Hematopoietic multipotent progenitor cell (in vitro differentiated cells): ENCODE measurements at places on chromosomes 4 and X.

DNA sequence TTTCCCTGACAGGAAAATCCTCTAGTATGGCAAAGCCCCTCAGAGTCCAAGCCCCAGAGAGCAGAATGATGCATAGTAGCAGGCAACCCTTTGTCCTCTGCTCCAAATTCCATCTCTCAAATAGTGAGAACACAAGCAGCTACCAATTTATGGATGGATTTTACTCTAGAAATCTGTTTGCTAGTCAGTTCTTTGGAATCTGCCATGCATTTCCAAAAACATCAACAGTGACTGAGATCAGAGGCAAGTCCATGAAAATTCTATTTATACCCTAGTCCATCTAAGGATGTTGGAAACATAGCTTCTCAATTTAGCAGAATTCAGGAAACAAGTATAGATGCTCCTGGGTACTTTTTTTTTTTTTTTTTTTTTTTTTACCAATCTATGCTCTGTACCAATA, 10.0 kb upstream of the CC2D2A start:
- no peak for DNase-seq

- DNase-seq = peak; percentile 24
Measured at GRCh38 chr4:22416403-22416802, 99.5 kb downstream of the ADGRA3 start.

DNA sequence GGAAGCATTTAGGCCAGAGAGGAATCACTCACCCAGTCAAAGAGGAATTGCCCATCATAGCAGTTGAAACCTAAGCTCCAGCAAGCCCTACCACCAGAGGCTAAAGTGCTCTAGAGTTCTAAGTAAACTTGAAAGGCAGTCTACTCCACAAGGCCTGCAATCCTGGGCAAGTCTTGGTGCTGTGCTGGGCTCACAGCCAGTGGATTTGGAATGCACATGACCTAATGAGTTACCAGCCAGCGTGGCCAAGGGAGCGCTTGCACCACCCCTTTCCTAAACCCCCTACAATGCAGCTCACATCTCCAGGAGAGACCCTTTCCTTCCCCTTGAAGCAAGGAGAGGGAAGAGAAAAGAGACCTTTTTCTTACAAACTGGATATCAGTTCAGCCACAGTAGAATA, 445.7 kb downstream of the GASK1B start:
- DNase-seq = no peak

- no peak for DNase-seq
Measured at GRCh38 chr4:152258804-152259708, 276.8 kb downstream of the FBXW7 start.

DNA sequence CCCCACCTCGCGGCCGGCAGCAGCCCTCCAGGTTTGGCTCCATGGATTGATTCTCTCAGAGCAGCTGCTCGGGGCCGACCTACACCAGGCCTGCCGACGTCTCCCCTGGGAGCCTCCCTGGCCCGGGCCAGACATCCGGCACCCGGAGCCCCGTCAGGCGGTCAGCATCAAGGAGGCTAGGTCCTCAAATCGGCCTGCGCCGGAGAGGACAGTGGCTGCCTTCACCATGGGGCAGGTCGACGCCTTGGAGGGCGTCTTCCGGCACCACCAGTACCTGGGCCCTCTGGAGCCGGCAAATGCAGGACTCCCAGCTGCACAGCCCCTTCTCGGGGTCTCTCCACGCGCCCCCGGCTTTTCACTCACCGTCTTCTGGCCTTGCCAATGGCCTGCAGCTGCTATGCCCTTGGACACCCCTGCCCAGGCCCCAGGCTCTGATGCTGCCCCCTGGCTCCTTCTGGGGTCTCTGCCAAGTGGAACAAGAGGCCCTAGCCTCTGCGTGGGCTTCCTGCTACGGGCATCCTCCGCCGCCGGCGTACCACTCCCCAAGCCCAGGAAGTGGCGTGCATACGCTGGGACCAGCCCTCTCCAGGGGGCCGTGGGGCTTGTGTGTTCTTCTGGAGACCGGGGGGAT, 341.8 kb downstream of the MAGEB5 start:
- DNase-seq = no peak

- no peak for DNase-seq
Measured at GRCh38 chr4:8191136-8191747, 7.8 kb upstream of the SH3TC1 start.

DNA sequence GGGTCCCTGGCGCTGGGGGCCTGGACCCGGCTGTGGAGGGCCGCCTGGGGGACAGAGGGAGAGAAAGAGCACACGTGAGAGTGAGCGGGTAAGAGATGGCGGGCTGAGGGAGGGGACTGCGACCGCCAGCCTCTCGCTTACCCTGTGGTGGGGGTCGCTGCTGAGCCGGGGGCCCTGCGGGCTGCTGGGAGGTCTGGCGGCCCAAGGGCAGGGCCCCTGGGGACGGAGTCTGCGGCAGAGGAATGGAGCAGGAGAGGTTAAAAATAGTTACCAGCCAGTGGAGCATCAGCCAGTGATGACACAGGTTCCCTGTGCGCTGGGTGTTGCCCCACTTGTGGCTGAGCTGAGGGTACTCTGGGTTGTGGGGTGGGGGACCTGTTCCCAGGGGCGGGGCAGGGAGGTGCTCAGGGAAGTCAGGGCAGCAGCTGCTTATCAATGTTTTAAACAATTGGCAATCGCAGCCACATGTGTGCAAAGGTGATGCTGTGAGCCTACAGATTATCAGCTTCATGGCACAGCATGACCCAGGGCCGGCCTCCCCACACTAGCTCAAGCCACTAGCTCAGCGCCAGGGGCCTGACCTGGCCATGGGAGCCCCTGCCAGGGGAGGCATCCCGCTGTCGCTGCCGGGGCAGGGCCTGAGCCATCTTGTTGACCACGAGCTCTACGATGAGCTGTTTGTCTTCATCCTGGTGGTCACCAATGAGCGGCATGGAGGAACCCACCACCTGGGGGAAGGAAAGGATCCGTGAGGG, 7.5 kb upstream of the TIMP1 start:
- DNase-seq = no peak

DNA sequence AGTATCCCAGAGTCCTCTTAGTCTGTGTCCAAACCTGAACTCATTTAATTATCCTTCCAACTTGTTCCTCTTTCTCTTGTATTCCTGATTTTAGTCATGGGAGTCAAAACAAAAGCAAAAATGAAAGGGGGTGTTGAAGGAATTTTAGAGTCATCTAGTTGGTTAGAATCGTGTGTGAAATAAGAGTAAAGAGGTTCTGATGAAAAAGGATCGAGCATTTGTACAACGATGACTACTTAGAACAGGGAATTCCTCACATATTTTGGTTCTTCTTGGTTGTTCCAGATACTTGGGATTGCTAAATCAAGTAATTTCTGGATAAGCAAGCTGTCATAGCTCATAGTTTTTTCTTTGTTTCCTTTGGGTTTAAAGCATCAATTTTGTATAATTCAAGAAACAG, 194.4 kb downstream of the BCOR start:
- no peak for DNase-seq

DNA sequence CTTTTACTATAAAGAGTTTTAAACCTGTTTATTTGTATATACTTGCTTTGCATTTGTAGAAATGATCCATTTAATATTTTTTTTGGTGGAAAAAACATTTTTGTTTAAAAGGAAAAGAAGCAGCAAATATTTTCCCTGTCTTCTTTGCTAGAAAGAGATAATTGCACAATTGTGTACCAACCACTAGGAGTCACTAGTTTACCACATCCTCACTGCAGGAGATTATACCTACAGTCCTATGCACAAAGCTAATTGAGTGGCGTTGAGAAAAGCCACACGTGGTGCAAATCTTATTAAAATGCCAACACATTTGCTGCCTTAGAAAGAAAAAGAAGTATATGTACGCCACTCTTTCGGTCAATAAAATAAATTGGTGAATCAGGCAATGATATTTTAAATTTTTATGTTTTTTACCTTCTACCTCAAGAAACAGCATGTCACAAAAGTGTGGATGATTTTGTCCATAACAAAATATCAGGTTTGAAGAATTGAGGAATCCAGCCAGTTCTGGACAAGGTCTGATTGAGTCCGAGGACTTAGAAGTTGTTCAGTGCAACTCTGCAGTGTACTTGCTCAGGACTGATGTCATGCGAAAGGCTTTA, 102.9 kb downstream of the GRXCR1 start:
- no peak for DNase-seq

GRCh38 chr4:7397206-7398103, 37.3 kb downstream of the PSAPL1 start:
- DNase-seq = no peak

GRCh38 chr4:133095591-133095990, 53.5 kb upstream of the PCDH10 start:
- DNase-seq = no peak

- DNase-seq = no peak
Measured at GRCh38 chr4:156347412-156348075, 393.9 kb upstream of the CTSO start.

- no peak for DNase-seq
Measured at GRCh38 chrX:52424656-52425055, 55.8 kb downstream of the XAGE2 start.

GRCh38 chr4:21507439-21507838, 441.1 kb downstream of the KCNIP4 start:
- peak; percentile 1 for DNase-seq

DNA sequence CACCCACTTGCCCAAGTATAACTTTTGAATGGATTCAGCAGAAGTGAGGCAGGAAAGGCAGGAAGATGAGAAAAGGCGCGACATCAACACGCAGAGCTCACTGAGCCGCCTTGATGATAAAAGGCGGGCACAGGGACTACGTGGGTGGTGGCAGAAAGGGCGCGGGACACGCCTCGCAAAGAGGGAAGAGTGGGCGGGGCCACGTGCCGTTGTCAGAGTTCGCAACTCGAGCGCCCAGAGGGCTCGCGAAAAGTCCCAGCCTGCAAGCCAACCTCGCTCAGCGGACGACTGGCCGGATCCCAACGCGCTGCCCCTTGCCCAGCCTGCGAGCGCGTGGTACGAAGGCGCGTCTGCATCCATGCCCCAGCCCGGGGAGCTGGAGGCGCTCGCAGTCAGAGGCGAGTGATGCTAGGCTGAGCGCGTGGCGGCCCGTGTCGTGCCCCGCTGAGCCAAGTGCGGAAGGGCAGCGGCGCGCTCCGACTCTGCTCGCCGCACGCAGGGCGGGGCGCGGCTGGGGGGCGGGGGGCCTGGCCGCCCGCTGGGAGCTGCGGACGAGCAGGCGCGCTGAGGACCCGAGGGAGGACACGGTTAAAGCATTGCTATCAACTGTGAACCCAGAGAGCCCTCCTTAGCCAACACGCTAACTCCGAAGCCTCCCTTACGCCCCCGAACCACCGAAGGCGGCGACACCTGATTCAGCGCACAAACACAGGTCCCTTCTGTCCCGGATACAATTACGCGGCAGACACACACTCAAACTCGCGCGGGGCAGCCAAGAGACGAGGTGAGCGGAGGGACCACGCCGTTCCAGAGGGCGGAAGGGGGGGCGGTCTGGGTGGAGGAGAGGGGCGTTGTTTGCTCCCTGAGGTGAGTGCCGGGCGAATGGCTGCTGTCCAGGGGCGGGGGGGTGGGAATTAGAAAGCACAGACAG, at the start of gene UGT8:
Gene UGT8 (plus strand): TSS at position 617 of the 931 bp plus-strand sequence. CDS start 24,074 bp downstream, outside the sequence.
- DNase-seq = peak; percentile 37

DNA sequence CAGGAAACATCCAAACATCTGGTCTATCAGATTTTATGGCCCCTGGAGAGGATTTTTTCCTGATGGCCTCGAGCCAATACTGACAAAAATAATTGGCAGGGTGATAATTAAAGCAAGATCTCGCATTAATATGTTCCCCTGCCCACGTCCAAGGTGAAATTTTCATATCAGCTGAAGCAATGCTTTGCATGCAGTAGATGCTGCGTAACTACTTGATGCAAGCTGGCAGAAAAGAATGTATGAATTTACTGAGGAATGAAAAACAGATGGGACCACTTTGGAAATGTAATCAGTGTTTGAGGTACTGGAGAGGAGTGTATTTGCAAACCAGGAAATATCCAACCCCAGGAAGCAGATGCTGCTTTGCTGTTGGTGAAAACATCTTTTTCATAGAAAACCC, 36.8 kb upstream of the REST start:
- DNase-seq = peak; percentile 34

GRCh38 chr4:39846120-39846519, 131.6 kb downstream of the PDS5A start:
- no peak for DNase-seq

DNA sequence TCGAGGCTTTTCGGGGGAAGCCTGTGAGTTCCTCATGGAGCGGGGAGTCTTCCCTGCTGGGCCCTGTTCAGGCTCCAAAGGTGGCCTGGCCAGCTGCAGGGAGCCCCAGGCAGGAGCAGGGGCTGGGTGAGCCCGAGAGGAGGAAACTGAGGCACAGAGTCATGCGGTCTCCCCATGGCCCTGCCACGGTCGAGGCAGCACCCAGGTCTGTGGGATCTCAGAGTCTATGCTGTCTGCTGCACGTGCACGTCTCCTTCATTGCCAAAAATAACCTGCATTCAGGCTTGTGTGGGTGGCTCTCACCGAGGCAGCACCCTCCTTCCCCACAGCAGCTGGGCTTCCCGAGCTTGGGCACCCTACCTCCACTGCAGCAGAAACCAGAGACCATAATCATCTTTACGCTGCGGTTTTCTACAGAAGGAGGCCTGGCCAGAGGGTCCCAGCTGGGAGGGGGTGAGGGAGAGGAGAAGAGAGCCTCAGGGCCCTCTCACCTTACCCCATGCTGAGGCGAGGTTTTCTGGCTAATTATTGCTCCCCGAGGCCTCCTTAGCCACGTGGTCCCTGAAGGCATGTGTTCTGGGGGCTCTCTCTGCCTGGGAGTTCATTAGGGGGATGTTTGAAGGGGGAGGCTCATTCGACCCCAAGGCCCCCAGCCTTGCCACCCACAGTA, 64.3 kb downstream of the CPZ start:
- DNase-seq = no peak

GRCh38 chr4:150305995-150306394, 227.8 kb downstream of the DCLK2 start:
- no peak for DNase-seq

DNA sequence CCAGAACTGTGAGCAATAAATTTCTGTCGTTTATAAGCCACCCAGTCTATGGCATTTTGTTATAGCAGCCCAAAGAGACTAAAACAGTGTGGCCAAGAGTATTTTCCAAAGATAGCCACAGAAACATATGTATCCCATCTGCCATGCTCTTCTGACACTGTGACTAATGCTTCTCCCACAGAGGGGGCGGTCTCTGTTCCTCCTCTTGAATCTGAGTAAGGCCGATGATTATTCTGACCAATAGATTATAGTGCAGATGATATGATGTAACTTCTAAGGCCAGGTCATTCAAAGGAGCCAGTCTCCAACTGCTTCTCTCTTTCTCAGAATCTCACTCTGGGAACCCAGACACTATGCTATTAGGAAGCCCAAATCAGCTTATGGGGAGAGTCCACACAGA, 570.7 kb downstream of the BCOR start:
- DNase-seq = no peak

- DNase-seq = no peak
Measured at GRCh38 chr4:26788341-26788733, 72.3 kb upstream of the STIM2 start.

GRCh38 chr4:178339769-178340168, 897.5 kb upstream of the AGA start:
- DNase-seq = no peak

GRCh38 chr4:62544428-62544827, 1344.3 kb downstream of the ADGRL3 start:
- DNase-seq = no peak

DNA sequence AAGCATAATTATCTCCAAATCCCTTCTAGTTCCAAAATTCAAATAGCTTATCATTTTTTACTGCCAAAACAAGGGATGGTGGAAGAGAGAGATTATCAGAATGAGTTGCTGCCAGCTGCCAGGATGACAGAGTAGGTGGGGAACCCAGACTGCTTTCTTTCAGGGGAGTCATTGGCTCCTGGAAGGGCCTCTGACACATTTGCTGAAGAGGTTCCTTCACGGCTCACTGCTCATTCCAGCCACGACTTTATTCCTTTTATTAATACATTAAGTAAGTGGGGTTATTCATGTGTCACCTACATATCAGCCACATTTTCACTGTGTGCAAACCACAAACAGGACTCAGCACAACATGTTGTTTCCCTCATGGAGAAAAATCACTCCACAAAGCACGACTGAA, 12.7 kb upstream of the SMIM43 start:
- DNase-seq = no peak
